ENCODE measurements at places on chromosomes 2 and 18.

GRCh38 chr2:190506666-190507065, 27.9 kb downstream of the NEMP2 start:
- no peak for DNase-seq

GRCh38 chr2:113370478-113371091, 66.9 kb upstream of the ZNG1B start:
- DNase-seq = no peak

DNA sequence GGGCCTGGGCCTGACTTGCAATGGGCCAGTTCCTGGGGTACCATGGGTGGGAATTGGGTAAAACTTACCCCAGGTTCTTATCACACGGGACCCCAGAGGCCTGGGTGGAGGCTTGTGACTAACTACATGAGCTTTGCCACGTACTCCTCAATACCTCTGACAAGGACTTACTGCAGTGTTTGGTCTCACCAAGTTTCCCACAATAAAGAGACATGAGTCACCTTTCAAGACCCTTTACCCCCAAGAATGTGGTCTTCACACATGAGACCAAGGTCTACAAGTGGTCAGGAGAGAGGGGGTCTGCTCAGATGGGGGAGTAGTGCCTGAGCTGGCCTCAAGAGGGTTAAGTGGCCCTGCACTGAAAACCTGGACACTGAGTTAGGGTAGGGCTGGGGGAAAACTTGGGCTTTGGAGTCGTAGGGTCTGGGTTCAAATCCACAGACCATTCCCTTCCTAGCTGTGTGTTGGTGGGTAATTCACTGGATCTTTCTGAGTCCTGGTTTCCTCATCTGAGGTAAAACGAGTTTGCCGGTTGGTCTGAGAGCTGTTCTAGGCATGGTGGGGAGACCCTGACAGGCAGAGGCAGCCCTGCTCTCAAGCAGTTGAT, 2.0 kb upstream of the GNLY start:
- no peak for DNase-seq

DNA sequence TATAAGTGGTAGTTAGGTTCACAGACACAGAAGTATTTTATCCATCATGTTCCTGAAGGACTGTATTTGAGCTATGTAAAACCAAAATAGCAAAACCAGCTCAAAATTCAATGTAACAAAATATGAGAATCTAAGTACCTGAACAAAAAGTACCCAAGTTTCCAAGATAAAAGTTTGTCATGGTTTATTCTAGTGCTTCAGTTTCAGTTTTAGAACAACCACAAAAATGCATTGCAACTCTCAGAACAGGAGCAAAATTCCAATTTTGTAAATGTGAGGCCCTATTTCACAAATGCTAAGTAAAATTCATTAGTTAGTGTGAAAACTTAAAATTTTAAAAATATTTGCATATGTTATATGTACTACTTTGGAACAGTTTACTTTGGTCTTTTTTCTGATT, 5.0 kb upstream of the ALPK2 start:
- DNase-seq = no peak

- no peak for DNase-seq
Observed at GRCh38 chr2:98809116-98809515, 78.2 kb upstream of the MGAT4A start.

GRCh38 chr18:58362027-58362575, 266.8 kb downstream of the ALPK2 start:
- no peak for DNase-seq

DNA sequence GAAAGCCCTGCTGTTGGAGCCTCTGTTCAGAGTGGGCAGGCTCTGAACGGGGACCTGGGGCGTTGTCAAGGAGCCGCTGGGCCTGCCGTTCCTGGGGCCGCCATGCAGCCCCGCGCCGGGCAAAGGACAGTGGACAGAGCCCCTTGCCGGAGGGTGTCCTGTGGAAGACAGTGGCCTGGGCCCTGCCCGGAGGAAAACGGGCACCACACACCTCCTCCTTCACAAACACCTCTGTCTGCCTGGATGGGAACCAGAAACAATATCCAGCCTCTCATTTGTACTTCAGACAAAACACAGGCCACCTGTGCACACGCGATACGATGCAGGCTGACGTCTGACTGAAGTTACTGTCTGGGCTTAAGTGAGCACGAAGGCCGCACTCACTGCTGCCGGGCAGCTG, 233.7 kb downstream of the TWIST2 start:
- DNase-seq = no peak

GRCh38 chr2:222319586-222320435, 21.0 kb upstream of the PAX3 start:
- peak; percentile 51 for DNase-seq

GRCh38 chr2:144374163-144374661, 145.7 kb downstream of the ZEB2 start:
- no peak for DNase-seq

- no peak for DNase-seq
Observed at GRCh38 chr2:107093426-107093957, 207.5 kb upstream of the ST6GAL2 start.

DNA sequence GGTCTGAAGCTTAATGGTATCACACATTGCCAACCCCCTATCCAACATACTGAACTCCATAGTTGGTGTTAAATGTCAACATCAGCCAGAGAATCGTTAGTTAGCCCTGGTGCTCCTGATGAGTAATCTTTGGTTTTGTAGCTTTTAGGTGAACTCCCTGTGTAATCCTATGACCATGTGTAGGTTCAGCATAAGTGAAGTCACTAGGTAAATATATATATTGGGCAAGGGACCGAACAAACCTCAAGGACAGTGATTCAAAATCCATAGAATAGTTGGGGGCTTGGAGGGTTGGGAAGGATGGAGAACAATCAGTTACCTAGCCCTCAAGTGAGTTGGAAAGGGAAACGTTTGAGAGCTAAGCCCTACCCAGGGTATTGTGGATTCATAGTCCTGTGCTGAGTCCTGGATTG, 16.0 kb upstream of the AP1S3 start:
- DNase-seq = no peak

- DNase-seq = no peak
Observed at GRCh38 chr18:21115519-21116411, 4.2 kb upstream of the ROCK1 start.

- no peak for DNase-seq
Observed at GRCh38 chr2:190526105-190526750, 8.3 kb downstream of the NEMP2 start.

DNA sequence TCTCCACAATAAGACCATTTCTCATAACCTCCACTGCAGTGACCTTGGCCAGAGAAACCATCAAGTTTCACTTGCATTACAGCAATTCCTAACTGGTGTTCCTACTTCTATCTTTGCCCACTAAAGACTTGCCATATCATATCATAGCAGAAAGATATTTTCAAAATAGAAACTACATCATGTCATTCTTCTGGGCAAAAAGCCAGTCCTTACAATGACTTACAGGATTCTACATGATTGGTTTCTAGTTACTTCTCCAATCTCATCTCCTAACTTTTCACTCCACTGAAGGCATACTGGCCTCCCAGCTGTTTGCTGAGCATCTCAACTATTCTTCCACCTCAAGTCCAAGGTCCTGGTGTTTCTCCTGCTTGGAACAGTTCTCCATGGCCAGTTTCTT, 151.4 kb downstream of the HNMT start:
- no peak for DNase-seq

- DNase-seq = peak; percentile 18
Observed at GRCh38 chr2:64606479-64607363, 47.0 kb downstream of the SERTAD2 start.

DNA sequence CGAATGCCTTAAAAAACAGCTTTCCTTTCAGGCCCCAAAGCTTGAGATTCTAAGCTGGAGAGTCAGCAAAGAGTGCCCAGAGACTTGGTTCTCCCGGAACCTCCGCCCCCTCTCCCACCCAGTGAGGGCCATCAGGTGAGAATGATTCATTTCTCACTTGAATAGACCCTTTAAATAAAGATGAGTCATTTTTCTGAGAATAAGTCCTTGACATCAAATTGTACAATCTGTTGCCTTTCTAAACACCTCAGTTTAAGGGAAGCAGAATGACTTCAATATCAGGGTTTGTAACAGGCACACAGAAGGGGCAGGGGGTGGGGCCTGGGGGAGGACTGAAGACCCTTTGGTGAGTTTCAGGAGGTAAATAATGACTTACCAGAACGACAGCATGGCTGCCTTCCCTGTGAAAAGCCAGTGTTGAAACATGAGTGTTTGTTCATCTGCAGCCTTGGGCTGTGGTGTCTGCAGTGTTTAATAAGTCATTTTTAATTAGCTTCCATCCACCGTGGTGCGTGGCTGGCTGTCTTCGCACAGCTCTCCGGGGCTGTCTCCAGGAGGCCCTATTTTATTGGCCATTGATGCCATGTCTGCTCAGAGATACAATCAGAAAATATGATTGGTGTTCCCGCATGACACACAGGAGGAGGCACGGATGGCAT, 134.9 kb upstream of the ZNF236 start:
- no peak for DNase-seq

- no peak for DNase-seq
Observed at GRCh38 chr2:42977270-42978174, 185.1 kb upstream of the HAAO start.

DNA sequence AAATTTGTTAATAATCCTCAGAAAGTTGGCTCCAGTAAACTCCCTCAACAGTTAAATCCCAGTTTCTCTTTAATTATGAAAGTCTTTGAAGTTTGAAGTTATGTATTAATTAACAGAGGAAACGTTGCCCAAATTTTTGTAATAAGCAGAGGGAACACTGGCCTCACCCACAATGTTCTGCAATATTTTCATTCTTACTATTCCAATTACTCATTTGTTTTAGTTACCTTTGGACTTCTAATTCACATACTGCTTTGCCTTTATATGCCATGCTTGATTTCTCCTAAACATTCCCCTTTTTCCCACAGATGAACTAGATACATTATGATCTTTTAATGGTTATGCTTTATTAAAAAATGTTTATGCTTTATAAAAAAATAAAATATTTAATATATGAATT, 61.3 kb downstream of the RELCH start:
- DNase-seq = no peak

- DNase-seq = no peak
Observed at GRCh38 chr2:180077295-180077906, 70.3 kb upstream of the CWC22 start.

DNA sequence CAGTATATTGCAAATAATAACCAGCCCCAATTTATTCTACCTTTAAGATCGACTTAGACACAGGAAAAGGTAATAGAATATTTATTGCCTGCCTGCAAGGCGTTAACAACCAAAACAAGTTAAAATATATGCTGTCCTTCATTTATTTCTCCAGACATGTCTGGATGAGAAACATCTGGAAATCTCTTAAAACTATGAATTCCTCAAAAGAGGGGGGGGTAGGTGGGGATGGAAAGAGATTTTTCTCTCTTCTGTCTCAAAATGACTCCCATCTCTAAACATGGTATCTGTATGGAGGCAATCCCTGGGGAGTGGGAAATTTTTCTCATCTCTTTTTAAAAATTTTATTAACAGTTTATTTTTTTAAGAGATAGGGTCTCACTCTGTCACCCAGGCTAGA, 113.0 kb downstream of the CDH2 start:
- no peak for DNase-seq

DNA sequence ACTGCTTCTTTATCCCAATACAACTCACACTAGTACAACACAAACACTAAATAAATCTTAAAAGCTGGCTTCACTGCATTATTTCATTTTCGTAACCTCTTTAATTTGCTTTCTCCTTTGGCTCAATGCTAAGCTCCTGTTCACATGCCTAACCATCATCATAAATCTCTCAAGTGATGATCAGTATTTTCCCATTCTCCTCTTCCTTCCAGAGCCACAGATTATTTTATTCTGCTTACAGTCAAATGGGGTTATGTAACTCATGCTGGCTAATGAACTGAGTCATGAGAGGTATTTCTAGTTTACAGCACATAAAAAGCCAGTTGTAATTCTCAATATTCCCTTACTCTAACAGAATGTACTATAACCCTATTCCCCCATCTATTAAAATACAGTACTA, 350.4 kb upstream of the ZC3H15 start:
- DNase-seq = no peak

GRCh38 chr2:162734287-162734686, 104.3 kb downstream of the KCNH7 start:
- DNase-seq = no peak

- DNase-seq = no peak
Observed at GRCh38 chr2:48699348-48699930, 56.1 kb downstream of the LHCGR start.

GRCh38 chr2:27640722-27641245, 11.9 kb downstream of the GPN1 start:
- DNase-seq = no peak

- DNase-seq = no peak
Observed at GRCh38 chr2:159071190-159071915, 102.9 kb downstream of the TANC1 start.

DNA sequence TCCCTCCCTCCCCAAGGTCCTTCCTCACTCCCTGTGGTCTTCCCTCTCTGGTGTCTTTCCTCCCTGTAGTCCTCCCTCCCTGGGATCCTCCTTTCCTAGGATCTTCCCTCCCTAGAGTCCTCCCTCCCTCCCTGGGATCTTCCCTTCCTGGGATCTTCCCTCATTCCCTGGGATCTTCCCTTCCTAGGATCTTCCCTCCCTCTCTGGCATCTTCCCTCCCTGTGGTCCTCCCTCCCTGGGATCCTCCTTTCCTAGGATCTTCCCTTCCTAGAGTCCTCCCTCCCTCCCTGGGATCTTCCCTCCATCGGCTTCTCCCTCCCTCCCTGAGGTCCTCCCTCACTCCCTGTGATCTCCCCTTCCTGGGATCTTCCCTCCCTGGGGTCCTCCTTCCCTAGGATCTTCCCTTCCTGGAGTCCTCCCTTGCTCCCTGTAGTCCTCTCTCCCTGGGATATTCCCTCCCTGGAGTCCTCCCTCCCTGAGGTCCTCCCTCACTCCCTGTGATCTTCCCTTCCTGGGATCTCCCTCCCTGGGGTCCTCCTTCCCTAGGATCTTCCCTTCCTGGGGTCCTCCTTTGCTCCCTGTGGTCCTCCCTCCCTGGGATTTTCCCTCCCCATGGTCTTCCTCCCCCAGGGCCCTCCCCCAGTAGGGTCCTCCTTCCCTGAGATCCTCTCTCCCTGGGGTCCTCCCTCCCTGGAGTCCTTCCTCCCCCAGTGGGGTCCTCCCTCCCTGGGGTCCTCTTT, 23.0 kb downstream of the STK25 start:
- no peak for DNase-seq

DNA sequence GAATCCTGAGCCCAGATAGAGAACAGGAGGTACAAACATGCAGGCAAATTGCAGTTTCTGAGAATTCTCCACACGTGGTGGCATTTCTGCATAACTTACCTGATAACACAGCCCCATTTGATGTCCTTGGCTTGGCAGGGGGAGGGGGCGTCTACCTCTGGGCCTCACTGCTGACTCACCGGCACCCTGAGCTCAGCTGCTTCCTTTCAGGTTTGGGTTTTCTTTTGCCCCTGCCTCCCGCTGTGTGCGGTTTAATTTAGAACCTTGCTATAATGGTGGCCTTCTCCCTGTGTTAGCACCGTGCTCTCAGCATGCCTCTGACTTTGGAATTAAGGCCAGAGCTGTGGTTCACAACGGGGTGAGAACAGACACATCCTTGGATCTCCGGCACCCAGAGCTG, 4.4 kb downstream of the CTIF start:
- DNase-seq = no peak

GRCh38 chr2:234952270-234953115, 676 bp downstream of the SH3BP4 start:
- no peak for DNase-seq

Data from caudate nucleus (tissue), 63 donors.